ENCODE measurements at places on chromosomes 7 and 10.
A peak's percentile ranks its signal among the peaks of the same experiment; 100 is the strongest.

DNA sequence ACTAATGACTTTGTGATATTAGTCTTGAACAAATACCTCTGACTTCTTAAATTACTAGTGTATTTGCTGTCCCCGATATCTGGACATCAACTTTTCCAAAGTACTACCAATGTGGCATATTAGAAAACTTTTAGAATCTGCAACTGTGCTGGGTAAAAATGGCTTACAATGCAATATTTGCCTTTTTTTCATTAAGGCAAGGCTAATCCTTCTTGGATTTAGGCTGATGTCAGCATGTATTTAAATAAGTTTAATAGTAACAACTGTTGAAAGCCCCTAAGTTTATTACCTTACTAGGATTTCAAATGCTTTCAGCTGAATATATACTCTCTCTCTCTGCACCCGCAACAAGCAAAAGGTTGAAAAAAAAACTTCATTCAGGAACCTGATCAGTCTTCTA, 1232.3 kb downstream of the REEP3 start:
- DNase-seq: no peak

- DNase-seq: no peak
Measured at GRCh38 chr10:101394524-101395133, 40.7 kb downstream of the BTRC start.

DNA sequence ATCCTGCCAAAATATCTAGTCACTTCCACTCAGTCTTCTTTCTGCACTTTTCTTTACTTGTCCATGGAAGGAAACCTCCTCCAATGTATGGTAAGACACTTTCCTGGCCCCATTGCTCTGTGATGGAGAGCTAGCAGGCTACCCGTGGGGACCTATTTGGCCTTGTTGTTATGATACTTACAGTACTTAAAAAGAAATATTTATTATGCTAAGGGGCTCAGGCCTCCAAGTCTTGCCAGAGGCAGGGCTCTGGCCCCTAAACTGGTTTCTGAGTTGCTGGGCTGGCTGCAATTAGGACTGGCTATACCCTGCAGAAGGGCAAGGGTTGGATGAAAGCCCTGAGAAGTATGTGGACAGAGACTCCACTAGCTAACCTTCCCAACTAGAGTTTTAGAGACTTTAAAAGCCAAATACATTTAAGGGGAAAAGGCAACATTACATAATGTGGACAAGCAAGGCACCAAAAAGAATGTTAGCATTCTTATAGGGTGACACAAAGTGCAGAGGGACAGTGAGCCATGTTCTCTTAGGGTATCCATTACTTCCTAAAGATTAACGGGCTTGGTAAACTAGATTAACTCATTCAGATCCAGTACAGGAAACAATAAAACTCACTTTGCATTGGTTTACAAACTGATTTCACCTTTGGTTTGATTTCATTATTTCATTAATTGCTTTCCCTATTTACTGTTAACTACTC, 84.9 kb upstream of the INHBA start:
- DNase-seq: no peak

DNA sequence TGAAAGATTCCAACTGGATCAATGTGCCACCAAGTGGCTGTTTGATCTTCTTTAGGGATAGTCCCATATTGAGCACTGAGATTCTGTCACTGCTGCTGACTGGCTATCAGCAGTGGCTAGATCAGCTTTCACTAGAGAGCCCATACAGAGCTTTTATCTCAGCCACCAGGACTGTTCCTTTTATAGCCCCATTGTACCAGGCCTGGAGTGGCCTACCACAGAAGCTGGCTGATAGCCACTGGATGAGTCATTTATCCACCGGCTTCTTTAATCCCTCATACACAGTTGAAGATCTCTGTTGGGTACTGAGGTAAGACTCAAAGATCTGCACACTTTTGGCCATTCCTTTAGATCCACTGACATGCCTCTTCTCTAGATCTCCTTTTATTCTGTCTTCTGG, 1101.1 kb downstream of the SORCS3 start:
- no peak for DNase-seq

DNA sequence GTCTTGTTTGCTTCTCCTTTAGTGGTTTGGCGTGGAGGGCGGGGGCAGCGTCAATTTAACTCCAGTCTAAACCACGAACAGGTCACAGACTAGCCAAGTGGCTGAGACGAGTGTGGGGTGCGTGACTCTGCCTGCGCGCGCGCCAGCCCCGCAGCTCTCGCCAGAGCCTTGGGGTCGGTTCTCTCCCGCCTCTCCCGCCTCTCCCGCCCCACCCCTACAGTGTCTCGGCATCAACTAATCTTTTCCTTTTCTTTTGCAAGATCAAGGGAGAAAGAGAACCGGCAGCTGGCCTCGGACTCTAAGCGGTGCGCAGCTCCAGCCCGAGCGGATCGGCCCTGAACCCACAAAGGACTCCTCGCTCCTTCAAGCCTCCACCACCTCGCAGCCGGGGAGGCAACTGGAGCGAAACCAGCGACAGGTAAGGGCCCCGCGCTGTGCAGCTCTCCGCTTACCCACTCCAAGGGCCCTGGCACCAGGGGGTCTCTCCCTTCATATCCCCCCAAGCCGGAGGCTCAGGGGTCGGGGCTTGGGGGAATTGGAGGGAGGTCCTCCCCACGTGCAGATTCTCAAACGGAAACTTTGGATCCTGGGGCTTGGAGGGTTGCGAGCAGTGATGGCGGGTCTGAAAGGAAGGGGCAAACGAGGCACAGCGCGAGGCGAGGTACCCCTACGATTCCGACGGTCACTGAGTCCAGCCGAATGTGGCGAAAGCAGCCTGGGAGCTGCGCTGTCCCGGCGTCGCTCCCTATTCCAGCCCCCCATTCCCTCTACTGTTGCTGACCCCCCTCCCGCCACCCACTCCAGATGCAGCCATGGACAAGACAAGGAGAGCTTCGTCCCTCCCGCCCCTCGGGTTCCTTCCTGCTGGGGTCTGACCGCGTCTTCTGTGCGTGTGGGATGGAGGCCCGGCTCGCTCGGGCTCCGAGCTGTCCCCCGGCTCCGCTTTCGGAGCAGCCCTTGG, 829 bp downstream of the CHRM2 start:
- DNase-seq: no peak

- no peak for DNase-seq
Measured at GRCh38 chr10:50832171-50832751, 53.2 kb downstream of the A1CF start.

DNA sequence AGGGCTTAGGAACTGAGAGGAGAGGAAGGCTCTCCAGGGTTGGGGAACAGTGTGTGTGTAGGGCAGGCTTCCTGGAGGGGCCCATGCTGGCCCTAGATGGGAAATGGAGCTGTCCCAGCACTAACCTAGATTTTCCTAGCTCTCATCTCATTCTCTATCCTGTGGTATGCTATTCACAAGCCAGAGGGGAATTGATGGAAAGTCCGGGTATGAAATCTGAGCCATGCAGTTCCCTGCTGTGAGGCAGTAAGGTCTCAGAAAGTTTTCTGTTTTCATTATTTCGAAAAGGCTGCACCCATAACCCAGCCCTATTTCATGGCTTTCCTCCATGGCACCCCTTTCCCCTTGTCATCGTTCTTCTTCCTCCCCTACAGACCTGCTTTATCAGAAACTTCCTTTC, 220.3 kb downstream of the RPS24 start:
- DNase-seq: no peak

- no peak for DNase-seq
Measured at GRCh38 chr10:5563321-5563961, 38.7 kb downstream of the CALML3 start.

DNA sequence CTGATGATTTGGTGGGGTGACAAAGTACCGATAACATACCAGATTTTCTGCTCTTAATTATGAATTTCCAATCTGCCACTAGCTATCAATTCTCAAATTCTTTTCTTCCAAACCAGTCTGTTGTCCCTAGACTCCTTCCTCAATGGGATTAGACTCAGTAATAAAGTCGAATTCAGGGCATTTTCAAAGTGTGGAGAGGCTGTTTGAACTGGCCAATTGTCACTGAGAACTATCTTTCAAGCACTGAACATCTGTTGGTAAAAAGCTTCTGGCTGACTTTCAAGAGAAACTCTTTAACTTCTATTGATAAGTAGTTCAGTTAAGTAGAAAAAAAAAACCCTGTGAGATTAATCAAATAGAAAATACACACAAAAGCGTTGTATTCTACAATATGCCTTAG, 108.9 kb downstream of the SAMD9 start:
- DNase-seq: no peak

- DNase-seq: no peak
Measured at GRCh38 chr10:79057481-79058275, 11.1 kb upstream of the ZMIZ1 start.

GRCh38 chr10:11489591-11489990, 121.9 kb downstream of the USP6NL start:
- no peak for DNase-seq

- no peak for DNase-seq
Measured at GRCh38 chr7:739455-739982, 12.4 kb upstream of the PRKAR1B start.

- no peak for DNase-seq
Measured at GRCh38 chr7:16698200-16698905, 52.4 kb downstream of the BZW2 start.

DNA sequence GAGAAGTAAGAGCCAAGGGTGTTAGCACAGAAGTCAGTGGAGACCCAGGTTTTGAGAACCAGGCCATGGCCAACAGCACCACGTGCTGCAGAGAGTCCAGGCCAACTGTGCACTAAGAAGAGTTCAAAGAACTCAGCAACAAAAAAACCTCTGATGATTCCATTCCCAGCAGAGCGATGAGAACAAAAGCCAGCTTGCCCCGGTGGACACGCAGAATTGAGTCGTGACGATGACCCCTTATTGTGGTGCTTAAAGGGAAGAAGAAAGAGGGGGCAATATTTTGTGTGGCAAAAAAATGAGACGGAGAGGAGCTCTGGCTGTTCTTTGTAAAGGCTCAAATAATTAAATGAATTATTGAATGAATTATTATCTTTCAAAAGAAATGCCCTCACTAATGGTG, 468.3 kb upstream of the AUTS2 start:
- no peak for DNase-seq

DNA sequence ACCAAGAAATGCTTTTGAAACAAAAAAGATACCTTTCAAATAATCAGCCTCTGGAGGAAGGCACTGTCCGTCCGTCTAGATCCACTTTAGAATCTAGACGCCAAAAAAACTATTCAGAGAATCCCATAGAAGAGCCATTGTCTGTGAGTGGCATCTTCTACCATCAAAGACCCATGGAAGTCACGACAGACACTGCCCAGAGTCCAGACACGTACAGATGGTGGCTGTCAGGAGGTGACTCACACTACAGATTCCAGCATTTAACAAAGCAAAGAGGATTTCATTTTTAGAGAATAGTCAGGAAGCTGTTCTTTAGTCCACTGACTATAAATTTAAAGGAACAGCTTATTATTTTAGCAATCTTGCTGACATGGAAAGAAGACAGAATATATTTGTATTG, 11.7 kb downstream of the C1QL3 start:
- no peak for DNase-seq

DNA sequence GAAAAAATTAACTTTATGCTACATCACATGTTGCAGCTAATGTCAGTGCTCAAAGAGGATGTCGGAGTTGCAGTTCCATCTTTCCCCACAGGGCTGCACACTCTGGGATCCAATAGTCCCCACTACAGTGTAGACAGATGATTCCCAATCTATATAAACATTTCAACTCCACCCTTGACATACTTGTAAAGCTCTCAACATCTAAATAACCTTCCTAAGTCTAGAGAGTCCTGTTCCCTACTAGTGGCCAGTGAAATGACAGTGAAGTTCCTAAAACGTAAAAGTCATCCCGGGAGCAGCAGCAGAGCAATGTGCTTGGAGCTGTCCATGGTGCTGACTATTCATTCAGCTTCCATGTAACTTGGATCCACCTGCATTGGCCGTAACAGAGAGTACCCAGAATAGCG, 145.1 kb downstream of the GRM8 start:
- DNase-seq: no peak

GRCh38 chr10:26438534-26439341, 597 bp downstream of the APBB1IP start:
- DNase-seq: peak; percentile 70

GRCh38 chr10:68597407-68597806, 37.3 kb downstream of the TET1 start:
- DNase-seq: no peak

DNA sequence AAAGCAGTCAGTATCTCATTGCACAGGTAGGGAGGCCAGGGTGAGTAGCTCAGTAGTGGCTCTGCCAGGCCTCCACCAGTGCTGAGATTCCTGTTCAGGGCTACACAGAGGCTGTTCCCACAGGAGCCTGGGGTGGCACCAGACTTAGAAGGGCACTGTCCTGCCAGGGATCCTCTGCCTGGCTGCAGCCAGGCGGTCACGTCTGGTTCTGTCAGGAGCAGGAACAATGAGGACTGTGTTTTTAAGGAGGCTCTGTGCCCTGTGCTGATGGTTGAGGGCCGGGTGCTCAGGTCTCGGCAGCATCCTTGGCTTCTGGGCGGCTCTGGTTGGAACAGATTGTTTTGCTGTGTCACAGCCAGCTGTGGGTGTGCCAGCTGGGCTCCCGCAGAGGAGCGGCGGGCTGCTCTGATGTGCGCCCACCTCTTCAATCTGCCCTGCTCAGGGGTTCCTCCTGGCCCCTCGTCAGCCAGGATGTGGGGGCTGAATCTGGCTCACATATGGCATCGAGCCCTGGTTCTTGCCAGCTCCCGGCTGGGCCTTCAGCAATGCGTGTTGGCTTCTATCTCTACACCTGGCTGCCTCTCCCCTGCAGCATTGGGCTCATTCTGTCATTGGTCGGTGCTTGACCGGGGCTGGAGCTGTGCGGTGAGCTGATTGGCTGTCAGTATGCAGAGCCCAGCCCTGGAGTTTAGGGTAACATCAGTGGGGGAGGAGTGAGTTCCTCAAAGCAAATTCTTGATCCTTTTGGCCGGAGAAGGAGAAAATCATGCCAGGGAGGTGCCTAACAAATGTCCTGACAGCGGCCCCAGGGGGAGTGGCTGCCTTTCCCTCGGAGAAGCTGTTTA, 41.2 kb downstream of the TACR2 start:
- DNase-seq: no peak

DNA sequence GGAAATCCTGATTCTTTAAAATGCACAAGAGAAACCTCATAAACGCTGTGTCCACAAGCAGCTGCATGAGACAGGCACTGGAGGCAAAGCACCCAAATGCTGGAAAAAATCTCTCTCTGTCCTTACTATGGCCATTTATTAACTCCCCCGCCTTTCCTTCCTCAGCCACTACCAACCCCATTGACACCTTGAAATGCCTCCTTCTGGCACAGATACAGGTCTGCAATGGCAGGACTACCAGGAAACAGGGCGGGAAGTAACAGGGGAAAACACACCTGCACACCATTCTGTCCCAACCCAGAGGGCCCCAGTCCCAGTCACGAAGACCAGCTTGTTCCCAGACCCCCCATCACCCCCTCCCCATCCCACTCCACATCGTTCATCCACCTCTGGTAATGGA, 224.3 kb downstream of the PARD3 start:
- DNase-seq: no peak

DNA sequence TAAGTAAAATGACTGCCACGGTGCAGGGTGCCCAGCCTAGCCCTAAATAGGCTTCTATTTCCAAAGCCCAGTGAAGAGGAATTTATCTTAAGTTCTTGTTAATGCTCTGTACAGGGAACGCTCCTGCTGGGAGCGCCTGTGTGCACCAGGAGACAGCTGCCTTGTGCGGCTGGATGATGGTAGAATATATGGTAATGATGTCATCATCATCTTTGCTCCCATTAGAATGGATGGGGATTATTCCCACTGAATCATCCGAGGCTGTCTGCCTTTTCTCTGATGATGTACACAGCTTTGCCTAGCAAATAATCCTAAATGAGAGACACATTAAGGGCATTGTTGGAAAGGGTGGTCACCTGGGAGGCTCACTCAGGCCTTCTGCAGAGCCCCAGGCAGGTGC, 928.1 kb downstream of the CCSER2 start:
- no peak for DNase-seq

Measured in stimulated activated CD8-positive, alpha-beta memory T cell treated with anti-CD3 and anti-CD28 coated beads, Interleukin-15, amount 100 ng/mL, for 48 hours (primary cell).